ENCODE measurements at places on chromosomes 12 and 14. TPM values are rescaled to one million over a fixed set of nuclear protein-coding genes. Genes with fewer than 3 reads are reported as not detected.

ACVRL1 gene
- total RNA-seq: 223 TPM

SPRYD3 gene
- total RNA-seq: 50.4 TPM

PMEL gene
- total RNA-seq: 4.9 TPM

TSPAN8 gene
- 11.2 TPM for total RNA-seq

ING4 gene
- total RNA-seq: 38.0 TPM

DNA sequence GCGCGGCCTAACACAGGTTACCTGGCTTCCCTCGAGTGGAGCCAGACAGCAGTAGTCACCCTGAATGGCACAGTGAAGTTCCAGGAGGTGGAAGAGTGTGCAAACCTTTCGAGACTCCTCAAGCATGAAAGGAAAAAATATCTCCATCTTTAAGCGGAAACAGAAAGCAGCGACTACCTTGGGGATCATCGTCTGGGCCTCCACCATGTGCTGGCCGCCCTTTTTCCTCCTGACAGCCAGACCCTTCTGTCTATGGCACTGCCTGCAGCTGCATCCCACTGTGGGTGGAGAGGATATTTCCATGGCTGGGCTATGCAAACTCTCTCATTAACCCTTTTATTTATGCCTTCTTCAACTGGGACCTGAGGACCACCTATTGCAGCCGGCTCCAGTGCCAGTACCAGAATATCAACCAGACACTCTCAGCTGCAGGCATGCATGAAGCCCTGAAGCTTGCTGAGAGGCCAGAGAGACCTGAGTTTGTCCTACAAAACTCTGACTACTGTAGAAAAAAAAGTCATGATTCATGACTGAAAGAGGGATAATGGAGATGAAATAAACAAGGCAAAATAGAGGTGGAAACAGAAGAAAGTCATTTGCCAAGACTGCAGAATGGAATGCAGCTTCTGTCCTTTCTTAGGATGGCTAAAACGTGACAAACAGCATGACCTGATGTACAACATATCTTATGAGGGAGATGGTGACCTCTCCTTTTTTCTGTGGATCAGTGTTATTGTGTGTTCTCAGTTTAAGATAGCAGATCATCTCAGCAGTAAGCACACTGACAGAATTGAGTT, 2.4 kb upstream of the HEBP1 start:
- peaks cover 19% of the 10 kb centered on the region for H3K4me1 ChIP-seq
- no peaks in the 10 kb centered on the region for H3K36me3 ChIP-seq
- no peak for DNase-seq
- no peak overlapping the region for H3K27ac ChIP-seq
- no peak overlapping the region for H3K4me3 ChIP-seq

GRCh38 chr12:7497661-7498060, 5.9 kb downstream of the CD163 start:
- no peak for DNase-seq
- H3K4me3 ChIP-seq: no peak overlapping the region
- no peaks in the 10 kb centered on the region for H3K27me3 ChIP-seq
- no peak overlapping the region for H3K27ac ChIP-seq
- H3K36me3 ChIP-seq: peaks cover 4% of the 10 kb centered on the region

DNA sequence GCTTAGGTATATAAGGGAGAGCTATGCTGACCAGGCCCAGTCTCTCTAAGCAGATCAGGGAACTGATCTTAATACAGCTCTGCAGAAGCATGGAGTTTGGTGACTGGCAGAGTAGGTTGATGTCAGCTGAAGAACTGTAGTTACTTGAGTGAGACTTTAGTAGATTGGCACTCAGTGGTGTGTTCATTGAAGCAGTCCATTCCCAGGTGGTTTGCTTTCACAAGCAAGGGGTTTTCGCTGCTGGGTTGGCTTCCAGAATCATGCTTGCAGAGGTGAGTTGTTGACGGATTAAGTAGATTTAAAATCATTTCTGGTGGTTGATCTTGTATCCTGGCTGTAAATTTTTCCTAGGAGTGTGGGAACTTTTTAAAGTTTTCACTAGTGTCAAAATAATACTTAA, 6.5 kb upstream of the DHRS7 start:
- H3K27ac ChIP-seq: no peak overlapping the region
- no peak overlapping the region for H3K4me3 ChIP-seq

GRCh38 chr14:77271113-77271710, at the start of gene NGB:
NGB (minus strand) TSS chr14:77271206; CDS start chr14:77270937, 269 bp downstream.
- peaks cover 31% of the 10 kb centered on the region for H3K27me3 ChIP-seq
- H3K27ac ChIP-seq: no peak within 1 kb of the TSS
- no peak within 1 kb of the TSS for H3K4me3 ChIP-seq
- no peaks in the 10 kb centered on the region for H3K4me1 ChIP-seq

- no peak for DNase-seq
- no peak overlapping the region for H3K27ac ChIP-seq
- no peak overlapping the region for H3K4me3 ChIP-seq
- H3K36me3 ChIP-seq: no peaks in the 10 kb centered on the region
Measured at GRCh38 chr14:25086821-25087396, 37.0 kb upstream of the STXBP6 start.

DNA sequence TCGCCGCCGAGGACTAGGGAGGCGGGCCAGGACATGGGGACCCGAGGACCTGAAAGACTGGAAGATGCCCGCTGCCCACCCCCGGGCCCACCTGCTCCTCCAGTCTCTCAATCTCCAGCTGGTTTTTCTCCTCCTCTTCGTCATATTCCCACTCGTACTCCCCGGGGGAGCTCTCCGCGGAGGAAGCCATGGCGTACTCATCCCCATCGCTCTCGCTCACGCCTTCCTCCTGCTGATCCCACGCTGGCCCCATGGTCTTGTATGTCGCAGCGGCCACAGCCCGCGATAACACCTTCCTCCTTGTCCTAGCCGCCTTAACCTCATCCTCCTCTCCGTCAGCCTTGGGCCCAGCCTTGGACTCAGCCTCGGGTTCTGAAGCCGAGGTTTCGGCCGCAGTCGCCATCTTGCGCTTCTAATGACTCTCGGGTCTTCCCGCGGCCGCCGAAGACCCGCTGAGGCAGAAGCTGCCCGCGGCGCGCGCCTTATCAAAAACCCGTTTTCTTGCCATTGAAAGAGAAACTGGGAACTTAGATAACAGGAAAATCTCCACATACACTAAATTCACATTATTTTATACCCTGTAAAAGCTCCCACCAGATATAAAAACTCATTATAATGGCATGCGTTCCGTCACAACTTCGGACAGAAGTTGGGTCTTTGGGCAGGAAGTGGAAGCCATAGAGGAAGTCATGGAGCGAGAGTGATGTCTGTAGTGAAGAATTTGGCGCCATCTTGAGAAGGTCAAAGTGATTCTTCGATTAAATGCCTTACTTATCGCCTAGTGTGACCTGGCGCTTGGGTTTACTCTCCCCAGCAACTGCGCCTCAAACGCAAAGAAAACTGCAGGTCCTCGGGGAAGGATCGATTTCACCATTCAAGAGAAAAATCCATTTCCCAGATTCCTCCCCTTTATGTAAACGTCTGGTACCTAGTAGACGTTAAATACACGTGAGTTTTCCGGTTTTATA, at the start of gene SART3:
SART3 (minus strand) TSS at position 422 of the 968 bp plus-strand sequence; CDS start at position 403, 19 bp downstream.
- H3K36me3 ChIP-seq: peaks cover 42% of the 10 kb centered on the region
- H3K4me3 ChIP-seq: peak within 1 kb of the TSS; percentile 90
- H3K4me1 ChIP-seq: peaks cover 41% of the 10 kb centered on the region
- peak; percentile 91 for DNase-seq
- H3K27me3 ChIP-seq: no peaks in the 10 kb centered on the region
- H3K27ac ChIP-seq: peak within 1 kb of the TSS; percentile 94

DNA sequence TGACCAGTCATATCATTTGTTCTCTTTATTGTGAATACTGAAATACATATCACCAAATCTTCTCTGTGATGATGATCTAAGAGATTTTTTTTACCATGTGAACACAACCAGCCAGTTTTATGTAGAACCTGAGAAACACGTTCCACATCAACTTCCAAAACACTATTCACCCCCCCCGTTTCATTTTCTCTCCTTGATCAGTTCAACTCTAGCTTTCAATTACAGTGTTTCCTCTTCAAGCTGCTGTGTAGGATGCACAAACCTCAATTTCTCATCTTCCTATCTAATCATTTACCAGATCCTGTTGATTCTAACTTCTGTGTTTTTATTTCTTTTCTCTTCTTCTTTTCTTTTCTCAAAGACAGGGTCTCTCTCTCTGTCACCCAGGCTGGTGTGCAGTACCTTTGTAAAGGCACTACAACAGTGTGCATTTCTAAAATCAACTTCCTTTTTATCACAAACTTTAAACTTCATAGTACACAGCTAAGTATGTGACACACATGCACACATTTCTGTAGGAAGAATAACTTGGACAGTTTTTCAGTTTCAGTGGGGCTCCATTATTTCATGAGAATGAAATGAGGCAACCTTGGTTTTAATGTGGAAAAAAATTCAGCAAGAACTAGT, 149.9 kb upstream of the FBXO33 start:
- no peaks in the 10 kb centered on the region for H3K27me3 ChIP-seq
- no peak overlapping the region for H3K27ac ChIP-seq
- DNase-seq: no peak
- H3K4me3 ChIP-seq: no peak overlapping the region
- H3K36me3 ChIP-seq: no peaks in the 10 kb centered on the region

DNA sequence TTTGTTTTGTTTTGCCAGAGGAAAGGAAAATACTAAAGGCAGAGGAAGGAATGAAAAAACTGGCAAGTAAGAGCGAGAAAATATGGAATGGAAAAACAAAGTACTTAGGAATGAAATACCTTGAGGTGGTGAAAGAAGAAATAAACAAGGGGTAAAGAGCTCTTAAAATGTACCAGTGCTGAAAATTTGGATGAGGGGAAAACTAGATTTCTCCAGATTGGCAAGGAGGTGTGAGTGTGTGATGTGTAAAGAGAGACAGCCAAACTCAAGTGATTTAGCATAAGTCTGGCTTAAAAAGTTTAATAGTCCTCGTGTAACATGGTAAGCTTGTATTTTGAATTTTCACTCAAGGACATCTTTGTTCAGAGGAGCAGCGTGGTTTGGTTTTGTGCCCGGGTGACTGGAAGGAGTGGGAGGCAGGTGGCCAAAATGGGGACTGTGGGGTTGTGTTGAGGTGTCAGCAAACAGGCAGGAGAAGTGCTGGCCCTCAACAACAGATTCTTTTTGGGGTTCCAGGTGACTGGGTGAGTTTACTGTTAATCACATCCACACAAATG, 102.7 kb downstream of the DACT1 start:
- H3K27me3 ChIP-seq: no peaks in the 10 kb centered on the region
- DNase-seq: no peak
- H3K27ac ChIP-seq: no peak overlapping the region
- no peak overlapping the region for H3K4me3 ChIP-seq

- H3K4me1 ChIP-seq: peaks cover 4% of the 10 kb centered on the region
- H3K36me3 ChIP-seq: no peaks in the 10 kb centered on the region
- no peak overlapping the region for H3K27ac ChIP-seq
- no peak for DNase-seq
Measured at GRCh38 chr12:105334582-105334981, 4.1 kb downstream of the C12orf75 start.
